Cardiac septum (tissue), 1 donor: ENCODE measurements at places on chromosomes 5 and 9. TPM values are rescaled to one million over a fixed set of nuclear protein-coding genes. Genes with fewer than 3 reads are reported as not detected.

The SLC28A3 gene
- total RNA-seq = 0.11 TPM

The BTNL9 gene
- 25.2 TPM for total RNA-seq

The LCN9 gene
- not detected for total RNA-seq

The RGMB gene
- total RNA-seq = 14.4 TPM

The MAMDC2 gene
- total RNA-seq = 3.6 TPM

- DNase-seq = no peak
These were observed 94.6 kb upstream of the DMRT1 start for GRCh38 chr9:746661-747434.

DNA sequence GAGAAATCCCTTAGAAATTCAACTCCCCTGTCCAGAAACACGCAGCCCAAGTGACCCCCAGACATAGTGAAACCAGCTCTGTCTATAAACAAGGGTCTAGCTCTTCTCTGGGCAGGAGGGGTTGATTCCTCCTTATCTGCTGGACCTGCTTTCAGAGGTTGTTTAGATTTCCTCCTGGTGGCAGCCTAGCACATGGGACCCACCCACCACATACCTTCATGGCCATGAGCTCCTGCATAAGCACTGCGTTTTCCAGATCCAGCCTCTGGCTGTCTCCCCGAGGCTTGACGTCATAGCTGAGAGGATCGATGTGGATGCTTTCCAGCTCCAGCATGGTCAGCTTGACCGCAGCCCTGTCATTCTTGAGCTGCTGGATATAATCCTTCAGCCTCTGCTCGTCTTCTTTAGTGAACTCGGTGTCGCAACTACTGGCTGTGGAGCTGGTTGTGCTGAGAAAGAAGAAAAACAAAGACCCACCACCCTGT lies 77.0 kb downstream of the DCP2 start:
- no peak for DNase-seq

DNA sequence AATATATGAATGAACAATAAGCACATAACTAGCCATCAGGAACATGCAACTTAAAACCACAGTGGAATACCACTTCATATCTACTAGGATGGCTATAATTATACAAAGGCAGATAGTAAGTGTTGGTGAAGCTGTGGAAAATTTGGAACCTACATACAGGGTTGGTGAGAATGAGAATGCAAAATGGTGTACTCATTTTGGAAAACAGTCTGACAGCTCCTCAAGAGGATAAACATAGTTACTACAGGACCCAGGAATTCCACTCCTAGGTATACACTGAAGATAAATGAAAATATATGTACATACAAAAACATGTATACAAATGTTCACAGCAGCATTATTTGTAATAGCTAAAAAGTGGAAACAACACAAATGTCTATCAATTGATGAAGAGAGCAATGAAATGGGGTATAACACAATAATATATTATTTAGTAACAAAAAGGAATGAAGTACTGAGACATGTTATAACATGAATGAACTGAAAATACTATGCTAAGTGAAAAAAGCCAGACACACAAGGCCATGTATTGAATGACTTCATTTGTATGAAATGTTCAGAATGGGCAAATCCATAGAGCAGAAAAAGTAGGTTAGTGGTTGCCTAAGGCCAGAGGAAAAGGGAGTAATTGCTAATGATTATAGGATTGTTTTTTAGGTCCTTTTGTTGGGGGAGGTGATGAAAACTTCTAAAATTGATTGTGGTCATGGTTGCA lies 31.2 kb upstream of the CDK5RAP2 start:
- no peak for DNase-seq

- no peak for DNase-seq
These were observed 195.9 kb downstream of the RFK start for GRCh38 chr9:76198336-76198735.

GRCh38 chr5:74974451-74975091 lies 77.8 kb downstream of the GCNT4 start:
- DNase-seq = no peak

- DNase-seq = no peak
These were observed 593.7 kb downstream of the IRX1 start for GRCh38 chr5:4189317-4189716.

GRCh38 chr5:179860301-179860700 lies 1.7 kb upstream of the MRNIP start:
- DNase-seq = no peak

GRCh38 chr5:160496784-160497183 lies 75.1 kb downstream of the PTTG1 start:
- no peak for DNase-seq
